ENCODE measurements at places on chromosomes 4 and X.

DNA sequence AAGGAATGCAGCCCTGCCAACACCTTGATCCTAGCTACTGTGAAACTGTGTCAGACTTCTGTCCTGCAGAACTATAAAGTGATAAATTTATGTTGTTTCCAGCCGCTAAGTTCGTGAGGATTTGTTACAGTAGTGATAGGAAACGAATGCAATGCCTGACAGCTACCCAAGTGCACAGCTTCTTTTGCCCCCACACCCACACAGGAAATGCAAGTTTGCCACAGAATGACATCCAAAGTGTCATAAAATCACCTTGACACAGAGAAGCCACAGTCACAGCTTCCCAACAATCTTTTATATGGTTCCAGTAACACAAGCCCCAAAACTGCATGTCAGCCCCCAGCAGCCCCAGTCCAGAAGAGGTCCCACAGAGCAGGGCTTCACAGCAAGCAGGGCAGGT, 216.9 kb upstream of the S100G start:
- DNase-seq, result no peak

DNA sequence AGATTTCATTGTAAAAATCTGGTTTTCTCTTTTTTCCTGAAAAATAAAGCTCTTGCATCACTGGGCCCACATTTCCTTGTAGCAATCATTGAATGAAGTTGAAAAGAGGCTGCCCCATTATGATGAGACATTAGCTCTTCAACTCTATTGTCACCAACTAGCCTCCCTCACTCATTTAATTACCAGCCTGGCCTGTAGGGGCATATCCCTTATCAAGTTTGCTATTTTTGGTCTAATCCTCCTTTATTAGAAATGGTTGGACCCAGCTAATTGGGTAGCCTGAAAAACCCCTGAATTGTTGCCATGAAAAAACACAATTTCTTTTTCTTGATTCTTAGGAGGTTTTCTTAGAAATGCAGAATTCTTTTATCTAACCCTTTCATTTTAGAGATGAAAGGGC, 164.6 kb upstream of the CASK start:
- DNase-seq, result no peak

DNA sequence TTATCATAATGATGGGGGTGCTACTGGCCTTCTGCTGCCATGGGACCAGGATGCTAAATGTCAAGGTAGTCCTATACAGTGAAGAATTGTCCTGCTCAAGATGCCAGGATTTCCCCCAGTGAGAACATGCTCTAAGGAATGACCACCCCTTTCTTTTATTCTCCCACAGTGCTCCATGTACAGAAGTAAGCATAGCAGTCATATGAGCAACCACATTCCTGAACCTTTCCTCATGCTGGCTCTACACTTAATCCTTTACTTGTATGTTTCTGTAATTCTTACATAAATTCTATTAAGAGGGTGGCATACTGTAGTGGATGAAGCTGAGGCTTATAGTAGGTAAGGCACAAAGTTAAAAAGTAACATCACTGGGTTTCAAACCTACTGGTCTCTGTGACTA, 20.2 kb downstream of the CYP2U1 start:
- no peak for DNase-seq

GRCh38 chr4:2442175-2442993, 23.6 kb downstream of the CFAP99 start:
- DNase-seq, result no peak

All from right renal cortex interstitium (tissue), 3 donors.